Spinal cord (tissue), 10 donors: ENCODE measurements at places on chromosomes 6 and 20. TPM values are rescaled to one million over a fixed set of nuclear protein-coding genes. Genes with fewer than 3 reads are reported as not detected.

PHACTR2 gene
- total RNA-seq: 157 TPM

SOX18 gene
- 2.4 TPM for total RNA-seq

HLA-C gene
- 66.1 TPM for total RNA-seq

BMP6 gene
- total RNA-seq: 29.6 TPM

DNA sequence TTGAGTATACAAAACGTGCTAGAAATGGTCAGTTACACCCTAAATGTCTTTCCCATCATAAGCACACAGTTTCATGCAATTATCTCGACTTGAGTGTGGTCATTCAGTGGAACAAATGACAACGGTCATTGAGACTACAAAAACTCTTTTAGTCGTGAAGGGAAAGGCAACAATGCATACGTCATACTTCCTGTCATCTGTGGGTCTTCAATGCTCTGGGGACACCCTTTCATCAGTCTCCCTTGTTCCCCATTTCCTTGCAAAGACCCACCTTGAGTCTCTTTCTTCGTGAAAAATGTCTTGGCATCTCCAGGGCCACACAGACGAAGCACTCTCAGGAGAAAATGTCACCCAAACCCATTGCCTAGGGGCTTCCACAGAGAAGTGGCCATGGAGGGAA is 238.5 kb downstream of the GMPR start:
- DNase-seq: no peak

GRCh38 chr20:64129146-64129782 is 21.9 kb upstream of the NPBWR2 start:
- DNase-seq: no peak

DNA sequence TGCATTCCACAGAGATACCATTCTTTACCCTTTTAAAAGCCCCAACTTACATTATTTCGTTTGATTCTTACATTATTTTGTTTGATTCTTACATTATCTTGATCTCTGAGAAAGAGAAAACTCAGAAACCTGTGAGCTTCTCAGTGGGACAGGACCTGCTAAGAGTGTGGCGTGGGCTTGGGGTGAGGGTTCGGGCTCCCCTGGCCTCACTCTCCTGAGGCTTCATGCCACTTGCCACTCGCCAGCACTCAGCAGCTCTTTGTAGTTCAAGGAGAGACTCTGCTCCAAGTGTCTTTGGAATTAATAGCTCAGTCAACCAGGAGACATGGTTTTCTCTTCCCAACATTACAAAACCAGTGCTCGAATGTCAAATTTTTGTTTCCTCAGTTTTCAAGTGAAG is 132.4 kb upstream of the RGS17 start:
- no peak for DNase-seq

- DNase-seq: no peak
These were observed 229.1 kb downstream of the PLCB1 start for GRCh38 chr20:8361006-8361652.

DNA sequence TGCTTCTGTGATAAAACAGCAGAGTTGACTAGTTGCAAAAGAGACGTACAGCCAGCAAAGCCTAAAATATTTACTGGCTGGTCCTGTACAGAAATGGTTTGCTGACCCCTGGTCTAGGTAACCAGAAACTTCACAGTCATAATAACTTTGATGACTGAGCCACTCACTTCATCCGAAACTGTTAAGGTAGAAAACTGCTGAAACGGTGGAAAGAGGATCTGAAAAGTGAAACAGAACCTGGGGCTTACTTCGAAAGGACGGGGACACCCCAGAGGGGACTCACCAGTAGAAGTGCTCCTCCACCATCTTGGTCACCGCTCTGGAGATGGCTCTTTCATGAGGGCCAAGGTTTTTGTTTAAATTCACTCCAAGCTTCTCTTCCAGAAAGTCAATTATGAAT is 16.4 kb downstream of the FAXC start:
- DNase-seq: no peak
